ENCODE measurements at places on chromosomes 16 and 17.
A peak's percentile ranks its signal among the peaks of the same experiment; 100 is the strongest.

DNA sequence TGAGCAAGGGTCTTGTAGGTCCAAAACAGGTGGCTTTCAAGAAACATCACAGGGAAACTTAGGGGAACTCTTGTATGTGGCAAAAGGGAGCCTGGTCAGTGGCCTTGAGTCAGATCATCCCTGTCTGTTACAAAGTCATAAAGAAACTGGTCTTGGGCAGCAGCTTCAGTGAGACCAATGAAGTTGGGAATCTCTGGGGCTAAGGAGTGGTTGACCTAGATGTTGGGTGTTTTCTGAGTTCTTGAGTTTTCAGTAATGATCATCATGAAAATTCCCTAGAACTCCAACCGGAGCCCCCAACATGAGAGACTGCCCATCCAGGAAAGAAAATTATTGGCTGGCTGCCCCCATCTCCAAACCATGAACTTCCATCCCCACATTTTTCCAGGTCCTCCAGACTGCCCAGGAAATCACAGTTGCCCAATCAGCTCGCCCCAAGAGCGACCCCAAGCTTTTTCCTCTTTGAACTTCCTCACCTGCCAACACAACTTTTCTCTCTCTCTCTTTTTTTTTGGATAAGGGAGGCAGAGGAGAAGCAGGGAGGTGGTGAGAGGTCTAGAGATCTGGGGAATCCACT is 3.9 kb downstream of the CCR7 start:
- peaks cover 88% of the 10 kb centered on the region for H3K36me3 ChIP-seq
- peaks cover 87% of the 10 kb centered on the region for H3K4me1 ChIP-seq
- DNase-seq: no peak
- H3K4me3 ChIP-seq: peak overlapping the region; percentile 98
- H3K27me3 ChIP-seq: no peaks in the 10 kb centered on the region

DNA sequence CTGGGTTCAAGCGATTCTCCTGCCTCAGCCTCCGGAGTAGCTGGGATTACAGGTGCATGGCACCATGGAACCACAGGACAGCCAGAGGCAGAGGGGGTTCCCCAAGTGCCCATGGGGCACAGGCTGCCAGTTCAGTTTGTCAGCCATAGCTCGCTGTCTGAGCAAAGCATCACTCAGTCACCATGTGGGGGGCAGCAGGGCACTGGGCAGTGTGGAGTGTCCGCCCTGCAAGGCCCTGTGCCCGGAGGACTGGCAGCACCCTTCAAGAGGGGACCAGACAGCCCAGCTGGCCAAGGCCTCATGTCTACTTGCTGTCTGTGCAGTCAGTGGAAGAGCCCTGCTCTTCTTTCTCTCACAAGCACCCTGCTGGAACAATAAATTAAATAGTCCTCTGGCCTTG is 6.4 kb downstream of the ALYREF start:
- H3K4me3 ChIP-seq: no peak overlapping the region
- peaks cover 70% of the 10 kb centered on the region for H3K36me3 ChIP-seq
- no peak overlapping the region for H3K27ac ChIP-seq
- no peak for DNase-seq
- H3K4me1 ChIP-seq: peaks cover 14% of the 10 kb centered on the region
- no peaks in the 10 kb centered on the region for H3K27me3 ChIP-seq

GRCh38 chr17:66625311-66625767 is 209.6 kb upstream of the CACNG5 start:
- peaks cover 16% of the 10 kb centered on the region for H3K36me3 ChIP-seq
- DNase-seq: no peak
- peaks cover 28% of the 10 kb centered on the region for H3K4me1 ChIP-seq
- H3K27me3 ChIP-seq: no peaks in the 10 kb centered on the region

- H3K4me1 ChIP-seq: peaks cover 82% of the 10 kb centered on the region
- no peak for DNase-seq
- peaks cover 4% of the 10 kb centered on the region for H3K27me3 ChIP-seq
- peak overlapping the region; percentile 93 for H3K27ac ChIP-seq
These were observed 2.7 kb downstream of the MAP3K14 start for GRCh38 chr17:45313996-45314740.

- no peaks in the 10 kb centered on the region for H3K27me3 ChIP-seq
- peaks cover 19% of the 10 kb centered on the region for H3K4me1 ChIP-seq
- DNase-seq: no peak
- H3K4me3 ChIP-seq: no peak overlapping the region
These were observed 120.6 kb downstream of the MAP2K6 start for GRCh38 chr17:69535016-69535570.

- DNase-seq: no peak
- H3K27ac ChIP-seq: no peak overlapping the region
- peaks cover 22% of the 10 kb centered on the region for H3K27me3 ChIP-seq
- H3K4me1 ChIP-seq: no peaks in the 10 kb centered on the region
These were observed 3.5 kb downstream of the MARVELD3 start for GRCh38 chr16:71629278-71630016.

DNA sequence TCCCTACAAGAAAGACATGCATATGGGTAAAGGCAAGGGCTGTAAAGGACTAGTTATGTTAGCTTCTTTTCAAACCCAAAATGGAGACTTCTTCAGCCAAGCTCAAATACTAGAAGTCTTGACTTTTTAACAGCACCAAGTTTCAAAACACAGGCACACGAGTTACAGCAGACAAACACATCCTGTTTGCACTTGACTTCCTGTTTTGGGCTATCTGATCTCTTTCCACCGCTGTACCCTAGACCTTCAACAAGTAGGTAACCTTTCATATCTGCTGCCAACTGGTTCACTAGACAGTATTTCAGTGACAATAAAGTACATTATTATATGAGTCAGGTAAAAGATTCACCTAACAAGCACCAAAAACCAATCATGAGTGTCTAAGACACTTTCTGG is 12.3 kb downstream of the RFFL start:
- H3K27ac ChIP-seq: peak overlapping the region; percentile 63
- H3K27me3 ChIP-seq: no peaks in the 10 kb centered on the region
- peaks cover 77% of the 10 kb centered on the region for H3K4me1 ChIP-seq
- no peak for DNase-seq
- peak overlapping the region; percentile 68 for H3K4me3 ChIP-seq

- peaks cover 6% of the 10 kb centered on the region for H3K36me3 ChIP-seq
- no peaks in the 10 kb centered on the region for H3K27me3 ChIP-seq
- H3K4me3 ChIP-seq: no peak overlapping the region
These were observed 13.7 kb downstream of the CACNG1 start for GRCh38 chr17:67058036-67058435.

DNA sequence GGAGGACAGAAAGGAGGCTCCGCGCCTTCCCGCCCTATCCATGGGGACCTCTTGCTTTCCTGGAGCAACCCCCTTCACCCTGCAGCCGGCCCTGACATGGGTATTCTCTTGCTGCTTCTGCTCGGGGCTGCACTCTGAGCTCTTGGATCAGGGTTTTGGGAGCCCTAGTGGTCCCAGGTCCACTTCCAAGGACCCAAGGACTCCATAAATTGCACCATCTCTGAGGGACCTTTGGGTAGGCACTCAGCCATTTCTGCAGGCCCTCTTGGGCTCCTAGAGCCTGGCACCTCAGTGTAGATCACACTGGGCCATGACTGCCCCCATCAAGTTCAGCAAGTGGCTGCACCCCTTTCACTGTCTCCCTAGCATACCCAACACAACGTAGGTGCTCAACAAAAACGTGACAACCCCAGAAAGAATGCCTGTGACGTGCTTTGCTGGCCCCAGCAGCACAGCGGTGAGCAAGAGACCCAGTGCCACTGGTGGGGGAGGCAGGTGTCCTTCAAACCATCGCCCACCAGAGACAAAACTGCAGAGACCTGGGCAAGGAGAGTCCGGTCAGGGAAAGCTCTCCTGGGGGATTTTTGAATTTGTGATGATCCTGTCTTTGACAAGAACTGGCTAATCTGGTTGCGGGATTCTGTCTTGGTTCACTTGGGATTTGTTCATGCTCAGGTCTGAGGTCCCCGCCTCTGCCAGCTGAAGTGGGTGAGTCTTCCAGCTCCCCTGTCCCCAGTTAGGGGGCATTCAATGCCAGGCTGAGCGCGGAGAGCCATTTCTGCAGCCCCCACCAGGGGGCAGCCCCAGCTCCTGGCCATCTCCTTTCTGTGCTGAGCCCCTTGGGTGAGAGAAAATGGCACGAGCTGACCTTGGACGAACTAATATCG is 2.5 kb upstream of the RAB11FIP4 start:
- DNase-seq: peak; percentile 56
- no peak overlapping the region for H3K4me3 ChIP-seq
- H3K27me3 ChIP-seq: peaks cover 33% of the 10 kb centered on the region
- no peaks in the 10 kb centered on the region for H3K36me3 ChIP-seq

DNA sequence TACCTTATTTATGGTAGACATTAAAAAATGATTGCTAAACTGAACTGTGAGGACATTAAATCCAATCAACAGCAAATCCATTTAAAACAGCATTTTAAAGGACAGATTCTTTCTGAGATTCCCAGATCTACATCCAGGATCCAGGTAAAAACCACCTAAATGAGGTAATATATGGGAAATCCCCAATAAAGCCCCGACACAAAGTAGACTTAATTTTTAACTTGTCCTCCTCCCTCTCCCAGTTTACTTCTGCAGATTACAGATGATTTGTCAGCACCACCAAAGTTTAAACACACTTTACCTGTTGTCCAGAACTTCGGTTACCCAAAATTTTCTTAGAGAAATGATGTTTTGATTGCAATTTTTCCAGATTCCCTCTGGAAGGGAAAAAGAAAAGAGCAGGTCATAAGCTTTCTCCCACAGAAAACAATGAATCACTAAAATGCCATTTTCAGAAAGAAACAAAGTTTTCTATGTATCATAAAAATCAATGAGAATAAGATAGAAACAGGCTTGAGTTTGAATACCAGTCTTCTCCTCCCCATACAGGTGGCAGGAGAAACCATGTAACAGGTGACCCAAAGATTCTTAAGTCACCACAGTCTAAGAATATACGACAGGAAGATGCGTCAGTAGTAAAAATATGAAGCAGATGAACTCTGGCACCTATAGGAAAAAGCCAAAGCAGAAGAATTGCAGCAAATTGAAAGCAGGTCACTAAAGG is 22.8 kb downstream of the GJC1 start:
- no peaks in the 10 kb centered on the region for H3K4me1 ChIP-seq
- no peak overlapping the region for H3K4me3 ChIP-seq
- H3K27me3 ChIP-seq: peaks cover 5% of the 10 kb centered on the region

DNA sequence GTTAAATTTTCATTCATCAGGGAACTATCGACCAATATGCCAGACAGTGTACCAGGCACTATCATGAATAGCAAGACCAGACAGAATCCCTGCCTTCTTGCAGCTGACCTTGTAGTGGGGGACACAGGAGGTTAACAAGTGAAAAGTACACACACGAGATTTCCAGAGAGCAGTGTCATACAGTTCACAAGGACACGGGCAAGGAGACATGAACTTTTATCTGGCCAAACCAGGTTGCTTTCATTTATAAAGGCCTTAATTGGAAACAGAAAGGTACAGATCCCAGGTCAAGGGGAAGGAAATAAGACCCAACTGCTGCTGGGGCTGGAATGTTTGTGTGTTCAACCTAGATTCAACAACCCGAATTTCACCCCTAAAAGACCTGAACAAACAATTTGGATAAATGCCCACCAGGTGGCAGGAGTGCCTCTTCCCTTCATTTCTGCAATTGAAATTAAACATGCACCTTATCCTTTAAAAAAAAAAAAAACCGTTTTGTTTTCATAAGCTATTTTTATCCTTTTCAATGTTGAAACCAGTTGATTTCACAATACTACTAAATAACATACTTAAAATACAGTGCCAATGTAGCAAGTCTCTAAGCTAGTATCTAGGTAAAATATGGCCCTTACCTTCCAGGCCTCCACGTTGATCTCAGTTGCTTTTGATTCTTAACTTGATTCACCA is 65.9 kb downstream of the EMP2 start:
- DNase-seq: peak; percentile 51
- H3K4me3 ChIP-seq: no peak overlapping the region
- H3K27ac ChIP-seq: no peak overlapping the region
- H3K4me1 ChIP-seq: peaks cover 23% of the 10 kb centered on the region

- H3K27ac ChIP-seq: no peak overlapping the region
- no peaks in the 10 kb centered on the region for H3K36me3 ChIP-seq
- H3K27me3 ChIP-seq: peaks cover 18% of the 10 kb centered on the region
These were observed 397 bp downstream of the RIPOR1 start for GRCh38 chr16:67528870-67529581.

DNA sequence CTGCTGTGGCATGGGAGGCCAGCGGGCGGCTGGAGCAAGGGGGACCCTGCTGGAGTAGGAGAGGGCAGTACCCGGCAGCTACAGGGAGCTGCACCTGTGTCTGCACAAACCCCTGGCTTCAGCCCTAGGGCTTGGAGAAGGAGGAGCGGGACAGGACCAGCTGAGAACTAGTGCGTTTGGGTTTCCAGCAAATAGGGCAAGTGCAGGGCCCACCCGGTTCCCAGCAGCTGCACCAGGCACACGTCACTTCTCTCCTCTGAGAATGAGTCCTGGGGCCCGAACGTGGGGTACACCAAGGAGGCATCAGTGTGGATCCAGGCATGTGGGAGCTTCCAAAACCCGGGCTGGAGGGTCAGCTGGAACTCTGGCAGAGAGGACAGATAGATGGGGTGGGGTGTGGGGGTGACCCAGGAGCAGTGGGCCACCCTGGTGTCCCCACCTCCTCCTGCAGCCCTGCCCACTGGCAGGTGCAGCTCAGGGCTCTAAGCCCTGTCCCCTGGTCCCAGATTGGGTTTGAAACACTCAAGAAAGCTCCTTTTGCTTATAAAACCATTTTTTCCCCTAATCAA is 5.6 kb downstream of the C16orf89 start:
- DNase-seq: no peak
- no peak overlapping the region for H3K27ac ChIP-seq
- no peaks in the 10 kb centered on the region for H3K36me3 ChIP-seq
- H3K27me3 ChIP-seq: no peaks in the 10 kb centered on the region

GRCh38 chr16:629185-629832 is 1.5 kb upstream of the WFIKKN1 start:
- H3K27me3 ChIP-seq: no peaks in the 10 kb centered on the region
- no peaks in the 10 kb centered on the region for H3K36me3 ChIP-seq
- DNase-seq: no peak
- H3K4me1 ChIP-seq: peaks cover 3% of the 10 kb centered on the region

GRCh38 chr17:2061441-2061958 is 6.6 kb downstream of the HIC1 start:
- H3K27ac ChIP-seq: no peak overlapping the region
- no peak for DNase-seq
- no peak overlapping the region for H3K4me3 ChIP-seq
- peaks cover 17% of the 10 kb centered on the region for H3K4me1 ChIP-seq
- peaks cover 15% of the 10 kb centered on the region for H3K27me3 ChIP-seq

GRCh38 chr16:9136596-9136995 is 45.2 kb downstream of the HAPSTR1 start:
- H3K27me3 ChIP-seq: peaks cover 2% of the 10 kb centered on the region
- H3K4me1 ChIP-seq: peaks cover 26% of the 10 kb centered on the region
- H3K27ac ChIP-seq: no peak overlapping the region
- H3K4me3 ChIP-seq: no peak overlapping the region
- peaks cover 5% of the 10 kb centered on the region for H3K36me3 ChIP-seq
- no peak for DNase-seq

- H3K4me3 ChIP-seq: peak overlapping the region; percentile 88
- DNase-seq: peak; percentile 79
- peak overlapping the region; percentile 91 for H3K27ac ChIP-seq
- peaks cover 56% of the 10 kb centered on the region for H3K36me3 ChIP-seq
These were observed 2.4 kb downstream of the FBRS start for GRCh38 chr16:30660424-30661261.
